ENCODE measurements at places on chromosomes 16 and 17.

DNA sequence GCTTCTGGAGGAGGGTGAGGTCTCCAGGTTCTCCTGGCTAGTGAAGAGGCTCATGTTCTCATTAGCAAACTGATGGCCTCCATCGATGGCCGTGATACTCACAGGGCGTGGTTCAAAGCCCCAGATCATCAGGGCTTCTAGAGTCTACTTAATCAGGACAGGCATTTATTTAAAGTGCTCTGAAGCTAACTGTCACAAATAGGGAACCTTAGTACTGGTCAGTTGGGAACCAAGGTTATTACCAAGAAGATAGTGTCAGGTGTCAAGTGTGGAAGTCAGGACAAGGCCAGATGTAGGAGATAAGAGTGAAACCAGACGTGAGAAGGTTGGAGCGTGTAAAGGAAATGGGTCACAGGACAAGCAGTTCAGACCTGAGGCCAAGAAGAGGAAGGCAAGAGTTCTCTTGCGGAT is 56.9 kb downstream of the PIGL start:
- no peak for DNase-seq

DNA sequence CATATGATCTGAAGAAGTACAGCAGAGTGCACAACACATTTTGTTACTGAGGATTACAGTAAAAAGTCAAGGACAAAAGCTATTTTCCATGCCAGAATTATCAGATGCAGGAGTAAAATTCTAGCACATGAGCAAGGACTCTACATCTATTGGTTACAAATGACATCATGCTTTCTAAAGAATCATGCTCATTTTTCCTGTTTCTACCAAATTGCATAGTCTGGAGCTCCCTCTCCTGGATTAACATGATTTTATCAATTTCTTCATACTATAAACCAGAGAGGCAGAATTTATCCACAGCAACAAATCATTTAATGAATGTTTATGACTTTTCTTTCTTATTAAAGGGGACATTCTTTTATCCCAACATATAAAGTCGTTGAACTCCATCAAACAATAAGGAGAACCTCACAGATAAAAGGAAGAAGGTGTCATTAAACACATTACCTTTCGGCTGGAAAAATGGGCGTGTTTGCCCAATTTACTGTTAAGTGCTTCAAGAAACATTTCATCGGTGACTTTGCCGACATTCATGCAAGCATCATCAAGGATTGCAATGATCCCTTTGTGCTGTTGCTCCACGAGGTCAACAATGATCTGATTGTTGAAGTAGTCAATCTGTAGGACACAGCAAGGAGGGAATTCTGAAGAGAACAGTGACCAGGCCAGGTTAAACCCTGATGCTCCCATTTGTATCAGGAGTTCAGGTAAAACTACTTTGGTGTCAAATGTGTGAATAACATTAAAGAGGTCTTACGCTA is 121.7 kb downstream of the MYO1D start:
- peak; percentile 62 for DNase-seq

- DNase-seq, result peak; percentile 70
Measured at GRCh38 chr17:78082988-78083387, 45.6 kb downstream of the TMC6 start.

GRCh38 chr17:41692722-41693521 is 4.2 kb downstream of the EIF1 start:
- no peak for DNase-seq

DNA sequence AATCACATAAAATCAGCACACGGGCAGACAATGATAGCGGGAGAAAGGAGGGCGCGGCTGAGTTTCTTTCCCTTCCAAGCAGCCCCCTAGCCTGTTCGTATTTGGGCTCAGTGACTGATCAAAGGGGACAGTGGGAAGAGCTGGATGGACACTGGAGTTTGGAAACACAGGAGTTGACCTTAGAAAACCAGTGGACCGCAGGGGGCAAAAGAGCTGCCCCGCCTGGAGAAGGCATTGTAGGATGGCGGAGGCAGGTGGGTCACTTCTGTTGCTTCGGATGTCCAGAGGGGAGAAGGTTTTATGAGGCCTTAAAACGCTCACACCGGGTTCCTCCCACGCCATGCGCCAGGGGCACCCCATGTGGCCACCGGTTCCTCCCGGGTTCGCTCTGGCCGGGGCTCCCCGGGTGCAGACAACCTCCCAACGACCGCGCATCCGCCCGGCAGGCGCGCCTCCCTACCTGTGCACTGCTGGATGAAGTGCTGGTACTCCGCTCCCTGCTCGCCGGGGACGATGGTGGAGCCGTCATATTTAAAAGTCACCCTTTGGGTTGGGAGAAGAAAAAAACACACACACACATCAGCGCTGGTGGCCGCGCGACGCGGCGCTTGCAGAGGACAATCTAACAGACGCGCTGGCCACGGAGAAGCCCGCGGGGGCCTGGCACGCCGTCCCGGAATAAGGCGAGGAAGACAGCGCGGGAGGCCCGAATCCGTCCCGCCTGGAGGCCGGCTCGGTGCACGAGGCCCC is 662 bp downstream of the COTL1 start:
- DNase-seq, result no peak

DNA sequence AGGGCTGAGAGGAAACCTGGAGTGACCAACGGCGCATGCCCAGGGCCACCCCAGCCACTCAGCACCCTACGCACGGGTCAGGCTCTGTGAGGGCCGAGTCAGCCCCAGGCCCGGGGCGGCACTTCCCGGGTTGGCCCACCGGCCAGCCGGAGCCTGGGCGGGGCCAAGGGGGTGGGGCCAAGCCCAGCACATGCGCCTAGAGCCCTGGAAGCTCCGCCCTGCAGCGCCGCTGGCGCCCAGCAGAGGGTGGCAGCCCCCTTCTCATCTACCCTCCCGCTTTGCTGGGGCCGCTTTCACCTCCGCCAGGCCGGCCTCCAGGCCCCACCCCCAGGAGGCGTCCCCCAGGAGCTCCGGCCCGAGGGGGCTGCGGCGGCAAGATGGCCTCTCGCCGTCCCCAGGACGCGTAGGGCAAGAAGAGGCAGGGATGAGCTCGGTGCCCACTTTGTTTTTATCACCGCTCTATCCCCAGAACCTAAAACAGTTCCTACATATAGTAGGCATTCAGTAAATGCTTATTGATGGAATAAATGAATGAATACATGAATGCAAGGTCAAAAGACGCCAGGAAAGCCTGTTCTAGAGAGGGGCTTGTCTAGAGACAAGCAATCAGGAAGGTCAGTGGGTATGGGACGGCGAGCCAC is 31.3 kb downstream of the MYO18A start:
- DNase-seq, result peak; percentile 96

GRCh38 chr17:17938388-17939107 is 33.7 kb downstream of the TOM1L2 start:
- no peak for DNase-seq

- DNase-seq, result no peak
Measured at GRCh38 chr17:72219137-72219823, 98.5 kb downstream of the SOX9 start.

DNA sequence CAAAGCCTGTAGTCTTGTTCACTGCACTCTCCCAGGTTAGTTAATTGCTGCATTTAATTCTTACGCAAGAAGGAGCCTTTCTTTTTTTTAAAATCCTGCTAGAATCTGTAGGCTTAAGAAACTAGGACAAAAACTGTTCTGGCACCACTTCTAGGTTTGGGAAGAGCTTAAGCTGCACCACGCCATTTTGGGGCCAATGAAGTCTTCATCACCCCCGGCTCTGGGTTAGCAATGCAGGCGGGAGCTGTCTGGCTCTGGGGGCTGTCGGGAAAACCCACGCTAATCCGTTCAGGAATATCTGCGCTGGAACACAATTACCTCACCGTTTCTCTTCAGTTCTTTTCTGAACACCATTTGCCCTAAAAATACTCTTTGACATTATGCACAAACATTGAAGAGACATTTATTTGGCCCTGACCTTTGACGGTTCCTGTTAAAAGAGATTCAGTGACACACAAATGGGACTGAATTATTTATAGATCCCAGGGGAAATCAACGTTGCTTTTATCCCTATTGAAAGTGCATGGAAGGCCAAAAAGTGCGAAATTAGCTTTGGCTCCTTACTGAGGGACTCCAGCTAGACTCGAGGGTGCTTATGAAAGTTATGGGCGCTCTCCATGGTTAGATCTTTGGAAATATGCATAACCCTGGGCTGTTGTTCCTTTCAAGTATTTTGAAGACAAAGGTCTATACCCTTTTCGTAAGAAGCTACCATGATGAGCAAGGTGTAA is 249.2 kb downstream of the HAPSTR1 start:
- no peak for DNase-seq

- DNase-seq, result no peak
Measured at GRCh38 chr17:8574687-8575086, 55.8 kb downstream of the MYH10 start.

Measured in NCI-H774 (cell line).